GM03348 (cell line): ENCODE measurements at places on chromosomes 2 and 18.

- DNase-seq = peak; percentile 72
Measured at GRCh38 chr2:64283641-64284361, 139.6 kb upstream of the PELI1 start.

DNA sequence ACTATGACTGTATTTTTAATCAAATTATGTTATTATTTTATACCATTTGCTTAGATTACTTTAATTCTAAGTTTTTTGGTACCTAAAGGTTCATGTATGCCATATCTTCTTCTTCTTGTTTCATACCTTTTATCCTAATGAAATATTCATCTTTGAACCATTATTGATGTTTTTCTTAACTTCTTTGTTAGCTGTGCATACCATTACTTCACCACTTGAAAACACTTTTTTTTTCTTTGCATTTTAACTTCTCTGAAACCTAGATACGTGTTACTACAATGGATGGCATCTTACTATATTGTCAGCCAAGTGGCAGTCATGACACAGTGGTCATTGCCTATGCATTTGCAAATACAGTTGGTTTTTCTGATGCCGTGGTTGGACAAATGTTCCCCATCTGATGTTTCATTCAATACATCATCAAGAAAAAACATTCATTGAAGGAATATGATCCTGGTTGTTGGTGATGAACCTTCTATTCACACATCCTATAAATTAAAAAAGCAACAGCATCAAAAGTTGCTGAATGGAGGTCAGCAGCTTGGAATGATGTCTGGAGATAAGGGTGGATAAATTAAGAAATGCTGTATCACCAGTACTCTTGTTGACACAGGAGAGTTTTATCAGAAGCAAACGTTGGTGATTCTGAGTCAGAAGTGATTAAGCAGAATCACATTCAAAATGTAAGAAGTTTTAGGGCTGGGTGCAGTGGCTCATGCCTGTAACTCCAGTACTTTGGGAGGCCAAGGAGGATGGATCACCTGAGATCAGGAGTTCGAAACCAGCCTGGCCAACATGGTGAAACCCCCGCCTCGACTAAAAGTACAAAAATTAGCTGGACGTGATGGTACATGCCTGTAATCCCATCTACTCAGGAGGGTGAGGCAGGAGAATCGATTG, 7.4 kb downstream of the IL36A start:
- no peak for DNase-seq

DNA sequence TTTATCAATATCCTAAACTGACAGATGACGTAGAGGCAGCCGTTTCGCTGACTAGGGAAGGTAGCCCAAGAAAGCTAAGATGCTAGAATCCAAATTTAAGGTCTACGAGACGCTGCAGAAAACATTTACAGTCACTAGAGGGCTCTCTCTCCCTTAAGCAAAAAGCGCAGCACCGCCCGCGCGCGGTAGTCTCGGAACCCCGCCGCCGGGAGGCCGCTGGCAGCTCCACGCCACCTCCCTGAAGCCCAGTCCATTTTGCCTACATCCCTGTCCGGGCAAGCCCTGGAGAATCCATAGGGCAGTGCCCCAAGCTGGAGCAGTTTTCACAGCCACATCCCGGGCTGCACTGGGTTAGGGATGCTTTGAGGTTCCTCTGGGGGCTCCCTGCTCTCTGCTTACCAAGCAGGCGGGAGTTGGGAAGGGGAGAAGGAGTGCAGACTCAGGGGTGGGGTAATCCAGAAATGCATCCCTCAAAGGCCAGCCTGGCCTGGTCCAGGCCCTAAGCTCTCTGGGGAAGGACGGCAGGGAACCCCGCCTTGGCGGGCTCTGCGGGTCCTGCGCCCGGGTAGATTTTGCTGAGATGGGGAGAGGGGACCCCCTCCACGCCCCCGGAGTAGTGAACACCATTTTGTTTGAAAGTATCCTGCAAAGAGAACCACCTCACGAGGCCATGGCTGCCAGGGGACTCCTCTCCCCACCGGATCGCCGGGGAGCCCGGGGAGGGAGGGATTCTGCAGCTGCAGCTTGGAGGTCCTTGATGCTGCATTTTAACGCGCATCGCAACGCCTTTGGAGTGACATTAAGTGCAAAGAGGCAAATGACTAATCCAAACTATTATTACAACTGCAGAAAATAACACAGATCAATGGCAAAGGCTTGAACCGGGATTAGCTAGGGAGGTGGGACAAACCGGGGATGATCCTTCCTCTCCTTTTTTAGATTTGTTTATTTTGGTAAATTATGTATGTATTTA, 1.3 kb upstream of the DPYSL5 start:
- peak; percentile 89 for DNase-seq

DNA sequence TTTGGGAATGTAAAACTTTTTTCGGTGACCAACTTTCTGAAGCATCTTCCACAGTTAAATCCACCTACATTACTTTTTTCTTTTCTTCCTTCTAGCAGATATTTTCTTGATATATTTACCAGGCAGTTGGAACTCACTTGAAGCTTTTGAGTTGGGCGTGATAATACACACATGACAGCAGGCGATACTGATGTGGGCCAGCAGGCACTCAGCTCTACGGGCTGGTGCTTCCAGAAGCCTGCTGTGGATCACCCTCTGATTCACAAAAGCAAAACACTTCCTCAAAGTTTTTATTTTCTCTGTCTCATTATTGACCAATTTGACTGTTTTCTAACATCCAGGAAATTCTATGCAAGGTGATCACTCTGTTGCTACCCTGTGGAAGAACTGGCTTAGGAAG, 22.9 kb downstream of the GRHL1 start:
- no peak for DNase-seq

DNA sequence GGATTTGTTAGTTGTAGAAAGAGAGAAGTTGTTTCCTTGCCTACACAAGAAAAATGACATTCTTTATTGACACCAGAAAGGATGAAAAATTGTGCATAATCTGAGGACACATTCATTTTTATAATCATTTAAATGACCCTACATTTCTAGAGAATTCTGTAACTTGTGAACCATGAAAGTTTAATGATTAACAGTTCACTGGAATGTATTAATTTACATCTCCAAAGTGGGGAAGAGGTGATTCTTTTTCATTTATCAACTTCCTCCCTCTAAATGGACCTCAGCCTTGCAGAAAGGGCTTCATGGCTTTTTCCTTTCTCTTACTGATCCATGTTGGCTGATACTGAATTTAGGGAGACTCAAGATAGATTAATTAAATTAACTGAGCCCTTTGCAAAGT, 565.2 kb upstream of the LINC00305 start:
- DNase-seq = no peak

DNA sequence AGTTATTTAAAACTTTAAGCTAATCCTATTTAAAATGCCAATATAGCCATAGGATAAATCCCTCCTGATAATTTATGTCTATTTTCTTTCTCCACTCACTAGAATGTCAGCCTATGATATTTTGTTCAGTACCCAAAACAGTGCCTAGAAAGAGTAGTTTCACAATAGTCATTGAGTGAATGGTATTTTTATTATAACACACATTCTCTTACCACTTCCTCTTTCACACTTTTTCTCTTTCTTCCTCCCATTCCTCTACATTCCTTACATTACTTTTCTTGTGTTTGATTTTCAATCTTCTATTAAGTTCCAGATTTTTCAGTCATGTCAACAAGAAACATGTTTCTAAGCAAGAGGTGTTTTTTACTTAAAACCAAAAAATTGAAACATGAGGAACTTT, 327.6 kb upstream of the UBE2E3 start:
- no peak for DNase-seq

- no peak for DNase-seq
Measured at GRCh38 chr18:26657631-26658581, 109.6 kb upstream of the KCTD1 start.

- DNase-seq = no peak
Measured at GRCh38 chr2:135615404-135615803, 84.1 kb downstream of the R3HDM1 start.

DNA sequence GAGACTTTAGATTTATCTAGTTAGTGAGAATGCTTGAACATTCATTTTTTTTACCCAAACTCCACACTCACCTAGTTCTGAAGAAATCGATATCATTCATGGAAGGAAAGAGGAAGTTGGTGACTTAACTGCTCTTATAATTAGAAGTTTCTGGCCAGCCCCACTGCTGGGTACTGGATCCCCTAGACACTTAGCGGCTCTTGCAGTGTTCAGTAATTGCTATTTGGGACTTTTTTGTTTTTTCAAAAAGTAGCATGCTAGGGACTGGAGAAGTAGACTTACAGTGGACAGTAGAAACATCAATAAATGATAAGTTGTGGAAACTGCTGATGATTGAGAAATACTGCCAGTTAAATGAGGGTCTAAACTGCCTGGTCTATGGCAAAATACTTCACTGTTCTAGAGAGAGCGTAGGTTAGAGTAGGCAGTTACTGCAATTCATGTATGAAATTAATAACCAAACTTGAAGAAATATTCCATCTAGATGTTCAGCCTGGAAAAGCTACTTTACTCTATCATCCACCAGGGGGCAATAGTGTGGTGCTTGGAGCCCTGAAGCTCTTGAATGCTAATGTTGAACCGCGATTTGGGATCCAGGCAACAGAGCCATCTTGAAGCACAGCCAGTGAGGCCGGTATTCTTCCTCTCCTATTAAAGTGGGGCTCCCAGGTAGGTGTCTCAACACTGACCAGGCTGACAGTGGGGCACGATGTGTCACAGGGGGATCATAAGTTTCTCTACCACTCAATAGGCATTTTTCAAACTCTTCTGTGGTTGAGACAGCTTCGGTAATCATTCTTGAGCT, 146.1 kb upstream of the SESTD1 start:
- DNase-seq = peak; percentile 65

DNA sequence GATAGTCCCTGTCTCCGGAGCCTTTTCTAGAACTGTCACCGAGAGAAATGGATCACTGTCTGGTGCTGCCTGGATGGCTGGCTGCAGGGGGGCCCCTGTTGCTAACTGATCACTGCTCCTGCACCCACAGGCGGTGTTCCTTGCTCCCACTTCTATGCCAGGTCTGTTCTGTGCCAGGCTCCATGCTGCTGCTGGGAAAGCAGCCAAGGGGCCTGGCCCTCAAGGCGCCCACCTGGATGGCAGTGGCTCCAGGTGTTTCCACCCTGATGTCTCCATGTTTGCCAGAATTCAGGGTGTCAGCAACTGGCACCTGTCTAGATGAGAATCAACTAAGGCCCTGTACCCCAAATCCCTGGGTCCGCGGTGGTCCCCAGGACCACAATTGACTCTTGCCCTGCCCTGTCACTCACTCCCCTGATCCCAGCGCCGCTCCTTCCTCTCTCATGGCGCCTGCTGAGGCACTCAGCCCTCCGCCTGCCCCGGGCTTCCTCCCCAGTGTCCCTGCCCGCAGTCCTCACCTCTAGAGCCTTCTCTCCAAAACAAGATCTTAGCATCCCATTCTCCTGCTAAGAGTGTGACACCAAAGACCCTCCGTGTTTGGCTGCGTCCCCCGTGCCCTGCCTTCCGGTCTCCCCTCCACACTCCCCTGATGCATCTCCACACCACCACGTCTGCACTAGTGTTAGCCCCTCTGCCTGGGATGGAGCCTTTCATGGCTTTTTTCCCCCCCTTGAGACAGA, 72.5 kb upstream of the OTOF start:
- no peak for DNase-seq

GRCh38 chr2:81266106-81266505, 961.6 kb upstream of the LRRTM1 start:
- DNase-seq = no peak
